ENCODE measurements at places on chromosomes 6 and 20. TPM values are rescaled to one million over a fixed set of nuclear protein-coding genes. Genes with fewer than 3 reads are reported as not detected.
A peak's percentile ranks its signal among the peaks of the same experiment; 100 is the strongest.

The DDX43 gene
- 2.9 TPM for polyA plus RNA-seq

- no peaks in the 10 kb centered on the region for H3K36me3 ChIP-seq
- H3K27ac ChIP-seq: no peak overlapping the region
- H3K27me3 ChIP-seq: peaks cover 5% of the 10 kb centered on the region
- H3K4me1 ChIP-seq: no peaks in the 10 kb centered on the region
These were observed 23.2 kb upstream of the DAAM2 start for GRCh38 chr6:39769012-39769411.

GRCh38 chr6:115071962-115072361 is 729.1 kb upstream of the HS3ST5 start:
- H3K36me3 ChIP-seq: peaks cover 2% of the 10 kb centered on the region
- H3K27ac ChIP-seq: no peak overlapping the region
- DNase-seq: no peak

- H3K27ac ChIP-seq: no peak overlapping the region
- no peaks in the 10 kb centered on the region for H3K27me3 ChIP-seq
- no peak overlapping the region for H3K4me3 ChIP-seq
These were observed 122.0 kb downstream of the HTR1B start for GRCh38 chr6:77341058-77341986.

GRCh38 chr6:33201935-33202334 is 1.3 kb downstream of the SLC39A7 start:
- peaks cover 20% of the 10 kb centered on the region for H3K27me3 ChIP-seq
- no peak for DNase-seq
- H3K36me3 ChIP-seq: peaks cover 7% of the 10 kb centered on the region
- peak overlapping the region; percentile 97 for H3K27ac ChIP-seq
- H3K4me1 ChIP-seq: peaks cover 72% of the 10 kb centered on the region

DNA sequence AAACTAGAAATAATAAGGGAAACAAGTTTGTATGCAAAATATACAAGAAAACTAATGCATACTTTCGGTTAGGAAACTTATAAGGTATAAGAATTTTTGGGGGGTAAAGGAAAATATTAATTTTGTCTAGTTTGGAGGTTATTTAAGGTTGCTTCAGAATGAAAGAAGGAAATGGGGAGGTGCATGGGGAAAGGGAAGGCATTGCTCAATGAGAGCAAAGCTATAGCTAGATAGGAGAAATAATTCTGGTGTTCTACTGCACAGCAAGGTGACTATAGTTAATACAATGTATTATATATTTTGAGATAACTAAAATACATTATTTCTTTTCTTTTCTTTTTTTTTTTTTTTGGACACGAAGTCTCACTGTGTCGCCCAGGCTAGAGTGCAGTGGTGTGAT is 5.4 kb upstream of the MYMX start:
- no peak overlapping the region for H3K4me3 ChIP-seq
- H3K36me3 ChIP-seq: no peaks in the 10 kb centered on the region
- no peak overlapping the region for H3K27ac ChIP-seq

DNA sequence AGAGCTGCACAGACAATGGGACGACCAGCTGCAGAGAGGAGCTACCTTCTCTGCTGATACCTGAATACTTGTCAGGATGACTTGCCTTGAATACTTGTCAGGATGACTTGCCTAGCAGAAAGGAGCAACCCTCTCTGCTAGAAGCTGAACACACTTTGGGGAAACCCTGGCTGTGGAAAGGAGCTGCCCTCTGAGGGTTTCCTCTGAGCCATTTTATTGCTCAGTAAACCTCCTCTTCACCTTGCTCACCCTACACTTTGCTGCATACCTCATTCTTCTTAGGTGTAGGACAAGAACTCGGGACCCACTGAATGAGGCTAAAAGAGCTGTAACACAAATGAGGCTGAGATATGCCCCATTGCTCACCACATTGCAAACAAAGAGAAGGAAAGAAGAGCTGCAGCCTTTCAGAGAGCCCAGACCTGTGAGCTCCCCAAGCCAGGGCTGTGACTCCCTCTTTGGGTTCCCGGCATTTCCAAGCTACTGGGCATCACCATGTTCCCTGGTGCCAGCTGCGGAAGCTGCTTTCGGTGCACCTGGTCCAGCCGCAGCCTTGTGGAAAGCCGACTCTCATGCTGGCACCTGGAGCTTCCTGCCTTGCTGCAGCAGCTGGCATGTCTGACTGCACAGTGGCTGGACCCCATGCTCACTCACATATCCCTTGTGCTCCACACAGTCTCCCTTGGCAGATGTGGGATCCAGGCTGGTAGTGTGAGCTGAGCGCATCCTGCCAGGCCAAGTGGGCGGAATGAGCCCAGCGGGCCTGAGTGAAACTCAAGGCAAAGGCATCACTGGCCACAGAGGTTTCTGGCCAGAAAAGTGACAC is 106.7 kb upstream of the AHI1 start:
- no peak overlapping the region for H3K4me3 ChIP-seq
- H3K4me1 ChIP-seq: no peaks in the 10 kb centered on the region
- peaks cover 3% of the 10 kb centered on the region for H3K27me3 ChIP-seq
- no peaks in the 10 kb centered on the region for H3K36me3 ChIP-seq

DNA sequence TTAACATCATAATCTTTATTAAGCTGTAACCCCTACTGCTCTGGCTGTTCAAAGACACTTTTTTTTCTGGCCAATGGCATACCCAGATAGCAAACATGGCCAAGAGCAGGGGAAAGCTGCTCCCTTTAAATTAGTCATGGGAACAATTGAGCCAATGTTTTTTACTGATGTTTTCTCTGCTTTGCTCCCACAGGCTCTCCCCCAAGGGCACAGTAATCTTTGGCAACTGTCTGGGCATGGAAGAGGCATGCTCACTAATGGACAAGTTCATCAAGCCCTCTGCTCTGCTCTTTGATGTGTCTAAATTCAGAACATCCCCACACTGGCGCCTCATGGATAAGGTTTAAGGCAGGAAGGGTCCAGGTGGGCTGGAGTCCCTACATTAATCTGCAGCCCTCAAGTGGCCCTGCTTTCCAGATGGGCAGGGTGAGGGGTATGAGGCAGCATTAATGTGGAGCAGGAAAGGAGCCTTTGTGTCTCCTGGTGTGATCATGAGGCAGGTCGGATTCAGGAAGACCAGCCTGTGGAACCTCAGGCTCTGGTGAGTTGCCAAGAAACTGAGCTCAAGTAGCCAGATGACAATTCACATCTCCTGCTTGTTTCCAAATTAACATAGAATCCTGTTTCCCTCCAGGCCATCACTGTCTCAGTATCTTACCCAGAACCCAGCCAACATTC is 227.0 kb upstream of the CST7 start:
- H3K4me1 ChIP-seq: peaks cover 7% of the 10 kb centered on the region
- no peak for DNase-seq
- no peak overlapping the region for H3K27ac ChIP-seq

DNA sequence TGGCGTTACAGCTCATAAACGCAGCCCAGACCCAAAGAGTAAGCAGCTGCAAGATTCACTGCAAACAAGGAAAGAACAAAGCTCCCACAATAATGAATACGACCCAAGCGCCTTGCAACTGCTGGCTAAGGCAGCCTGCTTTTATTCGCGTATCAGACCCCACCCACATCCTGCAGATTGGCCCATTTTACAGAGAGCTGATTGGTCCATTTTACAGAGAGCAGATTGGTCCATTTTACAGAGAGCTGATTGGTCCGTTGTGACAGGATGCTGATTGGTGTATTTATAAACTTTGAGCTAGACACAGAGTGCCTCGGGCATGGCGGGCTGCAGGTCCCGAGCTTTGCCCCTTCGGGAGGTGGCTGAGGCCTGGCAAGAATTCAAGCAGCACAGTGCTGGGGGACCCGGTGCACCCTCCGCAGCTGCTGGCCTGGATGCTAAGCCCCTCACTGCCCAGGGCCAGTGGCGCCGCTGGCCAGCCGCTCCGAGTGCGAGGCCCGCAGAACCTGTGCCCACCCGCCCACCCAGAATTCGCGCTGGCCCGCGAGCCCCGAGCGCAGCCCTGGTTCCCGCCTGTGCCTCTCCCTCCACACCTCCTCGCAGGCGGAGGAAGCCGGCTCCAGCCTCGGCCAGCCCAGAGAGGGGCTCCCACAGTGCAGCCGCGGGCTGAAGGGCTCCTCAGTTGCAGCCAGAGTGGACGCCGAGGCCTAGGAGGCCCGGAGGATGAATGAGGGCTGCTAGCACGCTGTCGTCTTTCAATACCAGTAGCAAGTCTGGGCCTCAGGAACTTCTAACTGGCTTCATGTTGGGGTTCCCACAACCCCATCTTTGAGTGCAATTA is 11.2 kb upstream of the RPS10 start:
- DNase-seq: no peak
- H3K36me3 ChIP-seq: no peaks in the 10 kb centered on the region
- H3K27ac ChIP-seq: no peak overlapping the region

- H3K36me3 ChIP-seq: no peaks in the 10 kb centered on the region
- DNase-seq: no peak
- H3K4me1 ChIP-seq: no peaks in the 10 kb centered on the region
- H3K27me3 ChIP-seq: no peaks in the 10 kb centered on the region
- H3K4me3 ChIP-seq: no peak overlapping the region
These were observed 259.1 kb downstream of the HDGFL1 start for GRCh38 chr6:22828179-22829062.

DNA sequence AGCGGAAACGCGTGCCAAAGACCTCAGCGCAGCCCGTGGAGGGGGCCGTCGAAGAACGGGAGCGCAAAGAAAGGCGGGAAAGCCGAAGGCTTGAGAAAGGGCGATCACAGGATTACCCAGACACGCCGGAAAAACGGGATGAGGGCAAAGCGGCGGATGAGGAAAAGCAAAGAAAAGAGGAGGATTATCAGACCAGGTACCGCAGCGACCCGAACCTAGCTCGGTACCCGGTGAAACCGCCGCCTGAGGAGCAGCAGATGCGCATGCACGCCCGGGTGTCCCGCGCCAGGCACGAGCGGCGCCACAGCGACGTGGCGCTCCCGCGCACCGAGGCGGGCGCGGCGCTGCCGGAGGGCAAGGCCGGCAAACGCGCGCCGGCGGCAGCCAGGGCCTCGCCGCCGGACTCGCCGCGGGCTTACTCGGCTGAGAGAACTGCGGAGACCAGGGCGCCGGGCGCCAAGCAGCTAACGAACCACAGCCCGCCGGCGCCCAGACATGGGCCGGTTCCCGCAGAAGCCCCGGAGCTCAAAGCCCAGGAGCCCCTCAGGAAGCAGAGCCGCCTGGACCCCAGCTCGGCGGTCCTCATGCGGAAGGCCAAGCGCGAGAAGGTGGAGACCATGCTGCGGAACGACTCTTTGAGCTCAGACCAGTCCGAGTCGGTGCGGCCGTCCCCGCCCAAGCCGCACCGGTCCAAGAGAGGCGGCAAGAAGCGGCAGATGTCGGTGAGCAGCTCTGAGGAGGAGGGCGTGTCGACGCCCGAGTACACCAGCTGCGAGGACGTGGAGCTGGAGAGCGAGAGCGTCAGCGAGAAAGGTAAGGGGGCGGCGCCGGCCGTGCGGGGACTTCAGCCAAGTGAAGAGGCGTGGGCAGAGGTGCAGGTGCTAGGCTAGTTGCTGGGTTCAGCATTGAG is 296.2 kb downstream of the RIMS1 start:
- DNase-seq: no peak
- no peak overlapping the region for H3K27ac ChIP-seq
- no peak overlapping the region for H3K4me3 ChIP-seq
- peaks cover 3% of the 10 kb centered on the region for H3K36me3 ChIP-seq
